ENCODE measurements at places on chromosomes 4 and X.

- no peak for DNase-seq
Observed at GRCh38 chr4:179719766-179720450, 2277.7 kb upstream of the AGA start.

DNA sequence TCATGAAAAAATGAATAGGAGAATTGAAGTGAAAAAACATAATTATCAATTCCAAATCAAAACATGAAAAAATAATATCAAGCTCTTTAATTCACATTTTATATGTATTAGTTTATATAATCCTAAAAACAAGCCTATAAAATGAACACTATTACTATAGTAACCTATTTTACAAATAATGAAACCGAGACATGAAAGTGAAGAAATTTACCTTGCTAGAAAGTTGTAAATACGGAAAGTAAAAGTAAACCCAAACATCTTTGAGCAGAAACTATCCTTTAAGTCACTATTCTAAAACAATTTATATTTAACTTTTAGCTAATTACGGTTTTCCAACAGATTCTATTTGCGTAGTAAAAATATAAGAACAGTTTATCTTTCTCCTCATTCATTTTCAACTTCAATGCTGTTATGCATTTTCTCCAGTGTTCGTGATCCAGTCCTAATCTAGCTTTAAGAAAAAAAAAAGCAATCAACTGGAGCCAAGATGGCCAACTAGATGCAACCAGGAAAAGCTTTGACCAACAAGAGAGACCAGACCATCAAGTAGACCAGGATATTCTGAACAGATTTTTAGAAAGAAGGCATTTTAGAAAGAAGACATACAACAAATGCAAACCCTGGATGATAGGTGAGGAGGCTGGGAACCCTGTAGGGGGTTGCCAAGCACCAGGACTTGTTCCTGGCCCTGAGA, 67.0 kb downstream of the DDX53 start:
- DNase-seq: no peak

DNA sequence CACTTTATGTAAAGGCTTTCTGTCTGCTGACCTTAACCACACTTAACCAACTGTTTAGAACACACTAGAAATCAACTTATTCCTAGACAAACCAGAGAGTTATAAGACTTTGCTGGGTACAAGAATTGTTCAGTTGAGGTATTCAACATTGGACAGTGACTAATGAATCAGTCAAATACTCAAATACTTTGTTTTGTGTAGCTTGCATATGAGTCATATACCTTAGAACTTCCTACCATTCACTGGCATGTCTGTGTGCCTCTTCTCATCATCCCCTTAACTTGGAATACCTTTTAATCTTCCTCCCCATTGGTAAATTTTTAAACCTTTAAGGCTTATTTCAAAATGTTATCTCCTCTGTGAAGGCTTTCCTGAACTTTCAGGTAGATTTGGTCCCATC, 708.8 kb upstream of the GRIA3 start:
- DNase-seq: no peak

- no peak for DNase-seq
Observed at GRCh38 chr4:117545039-117545438, 459.7 kb upstream of the TRAM1L1 start.

GRCh38 chr4:94550352-94550751, 98.6 kb downstream of the PDLIM5 start:
- no peak for DNase-seq

DNA sequence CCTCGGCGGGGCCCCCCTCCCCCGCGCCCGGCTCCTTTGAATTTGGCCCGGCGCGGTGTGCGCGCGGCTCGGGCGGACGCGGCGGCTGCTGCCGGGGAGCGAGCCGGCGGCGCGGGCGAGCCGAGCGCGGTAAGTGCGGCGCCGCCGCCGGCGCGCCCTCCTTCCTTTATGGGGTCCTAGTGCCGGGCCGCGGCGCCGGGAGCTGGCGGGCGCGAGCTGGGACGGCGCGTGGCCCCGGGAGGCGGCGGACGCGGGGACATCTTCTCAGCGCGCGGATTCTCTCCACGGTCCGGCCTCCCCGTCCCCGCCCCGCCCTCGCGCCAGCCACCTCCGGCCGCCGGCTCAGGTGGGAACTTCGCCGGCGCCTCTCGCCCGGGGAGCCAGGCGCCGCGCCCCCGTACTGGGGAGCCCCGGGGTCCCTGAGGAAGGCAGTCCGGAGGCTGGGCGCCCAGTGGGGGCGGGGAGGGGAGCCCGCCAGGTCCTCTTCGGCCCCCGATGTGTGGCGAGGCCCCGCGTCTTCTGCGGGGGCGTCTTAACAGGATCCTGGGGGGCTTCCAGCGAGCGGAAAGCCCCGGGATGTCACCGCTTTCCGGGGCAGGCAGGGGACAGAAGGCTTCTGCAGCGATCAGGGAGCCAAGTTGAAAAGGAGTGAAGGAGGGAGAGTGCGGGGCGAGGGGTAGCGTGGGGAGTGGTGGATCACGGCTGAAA, 98.4 kb upstream of the TENM3 start:
- DNase-seq: no peak

DNA sequence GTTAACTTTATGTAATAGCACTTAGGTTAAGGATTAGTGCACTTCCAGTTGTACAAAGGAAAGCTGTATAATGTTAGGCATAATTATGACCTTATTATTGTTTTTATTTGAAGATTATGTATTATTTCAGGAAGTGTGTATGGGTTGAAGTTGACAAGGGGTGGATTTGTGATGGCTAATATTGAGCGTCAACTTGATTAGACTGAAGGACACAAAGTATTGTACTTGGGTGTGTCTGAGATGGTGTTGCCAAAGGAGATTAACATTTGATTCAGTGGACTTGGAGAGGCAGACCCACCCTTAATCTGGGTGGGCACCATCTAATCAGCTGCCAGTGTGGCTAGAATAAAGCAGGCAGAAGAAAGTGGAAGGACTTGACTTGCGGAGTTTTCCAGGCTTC, 127.3 kb downstream of the PPARGC1A start:
- DNase-seq: no peak

DNA sequence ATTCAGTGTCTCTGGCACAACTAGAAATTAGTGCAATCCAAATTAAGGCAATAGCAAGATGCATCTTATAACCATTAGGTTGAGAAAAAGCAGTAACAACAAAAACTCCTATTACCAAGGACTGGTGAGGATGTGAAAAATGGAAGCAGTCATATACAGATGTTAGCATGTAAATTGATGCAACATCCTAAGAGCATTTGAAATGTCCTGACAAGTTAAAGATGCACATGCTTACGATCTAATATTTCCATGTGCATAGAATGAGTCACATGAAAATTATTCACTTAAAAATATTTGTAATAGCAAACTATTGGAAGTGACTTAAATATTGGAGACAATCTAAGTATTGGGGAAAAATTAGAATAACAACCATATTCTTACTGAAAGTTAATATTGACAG, 163.0 kb downstream of the FAM13A start:
- no peak for DNase-seq

- no peak for DNase-seq
Observed at GRCh38 chr4:154125340-154125739, 336.5 kb upstream of the SFRP2 start.

GRCh38 chr4:162075726-162076125, 88.1 kb downstream of the FSTL5 start:
- no peak for DNase-seq

DNA sequence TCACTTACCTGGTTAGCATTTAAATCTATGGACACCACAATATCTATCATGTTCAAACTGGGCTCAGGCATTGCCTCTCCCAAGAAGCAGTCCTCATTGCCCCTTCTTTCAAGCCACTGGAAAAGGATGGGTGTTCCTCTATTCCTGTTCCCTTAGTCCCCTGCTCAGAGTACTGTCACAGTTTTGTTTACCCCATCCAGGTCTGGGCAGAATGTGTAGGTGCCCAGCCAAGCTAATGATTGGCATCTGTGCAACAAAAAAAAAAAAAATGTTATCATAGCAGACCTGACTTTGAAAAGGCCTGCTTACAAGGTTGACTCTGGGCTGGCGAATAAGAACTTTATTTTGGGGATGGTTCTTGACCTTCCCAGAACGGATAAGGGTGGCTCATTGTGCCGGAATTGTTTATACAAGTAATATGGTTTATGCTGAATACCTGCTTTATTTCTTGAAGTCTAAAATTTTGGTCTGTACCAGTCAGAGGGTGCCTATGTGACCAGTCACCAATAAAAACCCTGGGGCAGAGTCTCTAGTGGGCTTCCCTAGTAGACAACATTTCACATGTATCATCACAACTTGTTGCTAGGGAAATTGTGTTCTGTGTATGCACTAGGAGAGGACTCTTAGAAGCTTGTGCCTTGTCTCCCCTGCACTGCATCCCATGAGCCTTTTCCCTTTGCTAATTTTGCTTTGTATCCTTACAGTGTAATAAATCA, 47.9 kb downstream of the JADE3 start:
- DNase-seq: no peak

GRCh38 chr4:99664716-99665115, 7.1 kb upstream of the C4orf54 start:
- DNase-seq: no peak

DNA sequence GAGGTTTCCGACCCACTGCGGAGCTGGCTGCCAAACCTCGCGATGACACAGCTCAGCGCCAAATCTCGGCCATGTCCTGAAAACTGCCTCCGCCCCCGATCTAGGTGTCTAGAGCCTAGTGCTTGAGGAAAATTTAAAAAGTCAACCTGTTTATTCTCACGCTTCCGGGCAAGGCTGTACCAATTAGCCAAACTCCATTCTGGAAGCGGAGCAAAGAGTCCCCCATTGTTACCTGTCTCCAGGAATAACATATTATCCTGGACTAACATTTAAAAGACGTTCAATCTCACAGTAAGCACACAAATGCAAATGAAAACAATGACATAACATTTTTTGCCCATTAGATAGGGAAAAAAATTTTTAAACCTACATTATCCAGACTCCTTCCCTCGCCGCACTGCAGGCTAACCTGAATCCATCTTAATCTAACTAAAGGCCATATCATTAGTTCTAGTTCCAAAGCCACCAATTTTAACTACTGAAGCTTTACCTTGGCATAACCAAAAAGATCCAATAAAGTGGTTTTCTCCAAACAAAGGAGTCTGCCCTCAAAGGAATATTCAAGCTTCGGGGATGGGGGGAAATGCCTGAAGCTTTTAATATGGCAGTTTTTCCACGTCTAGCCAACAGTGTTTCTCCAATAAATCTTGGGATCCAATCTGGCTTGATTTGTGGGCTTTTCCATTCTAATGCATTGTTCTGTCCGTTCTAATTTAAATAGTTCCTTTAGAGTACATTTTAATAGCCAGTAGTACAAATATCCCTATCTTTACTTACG, 1.9 kb downstream of the HUWE1 start:
- DNase-seq: no peak

DNA sequence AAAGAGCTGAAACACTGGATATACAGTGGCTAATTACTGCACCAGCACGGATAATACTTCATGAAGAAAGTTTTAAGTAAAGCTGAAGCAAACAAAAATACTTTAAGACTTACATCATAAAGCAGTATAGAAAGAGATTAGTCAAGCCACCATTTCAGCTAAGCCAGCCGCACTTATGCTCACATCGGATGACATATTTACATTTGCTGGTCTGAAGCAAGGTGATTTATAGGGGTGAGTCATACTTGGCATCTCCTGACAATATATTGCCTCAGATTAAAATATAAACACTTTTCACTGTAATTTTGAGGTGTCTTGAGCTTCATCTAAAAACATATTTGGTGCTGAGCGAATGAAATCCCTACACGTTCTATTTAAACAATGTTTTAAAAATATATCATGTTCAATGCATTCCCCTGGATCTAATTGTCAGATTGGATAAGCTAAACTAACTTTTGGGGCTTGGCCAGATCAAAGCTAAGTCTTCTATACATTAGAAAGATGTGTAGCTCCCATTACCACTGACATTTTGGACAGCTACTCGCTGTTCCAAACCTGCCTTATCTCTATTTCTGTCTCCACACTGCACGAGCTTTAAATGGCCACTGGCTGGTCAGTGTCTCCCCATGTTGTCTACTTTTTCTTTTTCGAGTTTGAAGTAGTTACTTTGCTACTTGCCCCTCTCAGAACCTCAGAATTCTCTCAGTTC, 103.2 kb downstream of the VCX2 start:
- DNase-seq: no peak

DNA sequence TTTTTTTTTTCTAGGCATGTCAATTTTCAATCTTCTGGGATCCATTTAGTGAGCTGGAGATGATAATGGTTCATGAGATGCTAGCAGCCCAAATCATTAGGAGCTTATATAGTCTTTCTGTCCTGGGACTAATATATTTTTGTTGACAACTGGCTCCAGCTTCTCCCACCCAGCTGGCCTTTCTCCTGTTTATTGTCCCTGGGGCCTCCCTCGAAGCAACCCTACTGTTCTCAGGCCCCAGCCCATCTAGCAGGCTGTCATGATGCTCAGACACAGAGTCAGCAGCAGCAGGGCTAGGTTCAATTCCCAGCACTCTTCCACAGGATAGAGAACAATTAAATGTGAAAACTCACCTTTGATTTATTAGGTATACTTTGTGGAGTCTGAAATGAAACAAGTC, 127.6 kb upstream of the MID1 start:
- DNase-seq: no peak

GRCh38 chr4:15317246-15317645, 110.6 kb upstream of the C1QTNF7 start:
- no peak for DNase-seq

DNA sequence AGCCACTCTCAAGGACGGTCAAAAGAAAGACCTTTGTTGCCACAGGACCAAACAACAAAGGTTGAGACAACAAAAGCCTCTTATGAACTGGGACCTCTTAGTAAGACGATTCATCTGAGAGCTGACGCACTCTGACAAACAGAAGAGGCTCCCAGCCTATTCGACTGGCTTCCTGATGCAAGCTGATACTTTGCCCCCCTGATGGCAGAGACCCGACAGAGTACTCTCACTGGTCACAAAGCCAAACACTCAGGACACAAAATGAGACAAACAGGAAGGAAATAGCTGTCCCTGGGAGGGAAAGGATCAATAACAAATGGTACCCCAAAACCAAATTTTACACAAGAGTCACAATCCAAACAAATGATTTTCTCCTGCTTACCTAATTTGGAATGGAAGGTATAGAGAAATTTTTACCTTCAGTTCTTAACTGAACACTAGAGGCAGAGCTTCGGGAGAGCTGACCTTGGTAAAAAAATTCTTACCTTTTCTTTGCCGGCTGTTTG, 75.2 kb upstream of the PLAC8 start:
- no peak for DNase-seq

DNA sequence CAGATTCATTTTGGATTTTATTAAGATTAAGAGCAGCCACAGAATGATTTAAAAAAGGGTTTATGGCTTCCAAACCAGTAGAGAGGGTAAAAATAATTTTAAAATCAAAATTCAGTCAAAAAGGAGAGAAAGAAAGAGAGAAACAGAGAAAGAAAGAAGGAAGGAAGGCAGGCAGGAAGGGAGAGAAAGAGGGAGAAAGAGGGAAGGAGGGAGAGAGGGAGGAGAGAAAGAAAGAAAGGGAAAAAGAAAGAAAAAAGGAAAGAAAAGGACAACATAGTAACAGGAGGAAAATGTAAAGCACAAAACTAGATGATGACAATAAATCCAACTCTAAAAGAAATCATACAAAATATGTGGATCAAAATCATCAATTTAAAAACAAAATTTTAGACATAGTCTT, 79.6 kb upstream of the FRG1 start:
- no peak for DNase-seq

GRCh38 chr4:146949559-146949958, 3.9 kb upstream of the TTC29 start:
- no peak for DNase-seq

GRCh38 chrX:25531096-25531495, 515.3 kb upstream of the ARX start:
- no peak for DNase-seq

- DNase-seq: no peak
Observed at GRCh38 chr4:147813109-147813773, 81.4 kb downstream of the ARHGAP10 start.

- no peak for DNase-seq
Observed at GRCh38 chr4:28675582-28675981, 1814.9 kb downstream of the STIM2 start.

All from activated CD4-positive, alpha-beta T cell treated with anti-CD3 and anti-CD28 coated beads for 4 hours (primary cell).